ENCODE measurements at places on chromosomes 7 and 10.

DNA sequence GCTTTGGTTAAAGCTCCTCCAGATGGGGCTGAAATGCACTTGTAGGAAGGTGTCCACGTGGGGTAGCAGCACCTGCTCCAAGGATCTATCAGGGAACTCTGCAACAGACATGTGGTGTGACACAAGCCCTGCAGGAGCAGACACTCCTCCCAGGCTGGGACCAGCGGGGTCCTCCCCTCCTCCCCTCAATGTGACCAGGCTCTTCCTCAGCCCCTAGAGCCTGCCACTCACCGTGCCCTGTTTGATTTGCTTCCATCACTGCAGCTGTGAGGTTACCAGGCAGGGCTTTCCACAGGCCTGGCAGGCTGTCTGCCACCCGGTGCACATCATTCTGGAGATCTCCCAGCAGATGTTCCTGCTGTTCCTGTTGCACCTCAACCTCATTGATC lies 13.4 kb downstream of the MMRN2 start:
- no peak for DNase-seq

DNA sequence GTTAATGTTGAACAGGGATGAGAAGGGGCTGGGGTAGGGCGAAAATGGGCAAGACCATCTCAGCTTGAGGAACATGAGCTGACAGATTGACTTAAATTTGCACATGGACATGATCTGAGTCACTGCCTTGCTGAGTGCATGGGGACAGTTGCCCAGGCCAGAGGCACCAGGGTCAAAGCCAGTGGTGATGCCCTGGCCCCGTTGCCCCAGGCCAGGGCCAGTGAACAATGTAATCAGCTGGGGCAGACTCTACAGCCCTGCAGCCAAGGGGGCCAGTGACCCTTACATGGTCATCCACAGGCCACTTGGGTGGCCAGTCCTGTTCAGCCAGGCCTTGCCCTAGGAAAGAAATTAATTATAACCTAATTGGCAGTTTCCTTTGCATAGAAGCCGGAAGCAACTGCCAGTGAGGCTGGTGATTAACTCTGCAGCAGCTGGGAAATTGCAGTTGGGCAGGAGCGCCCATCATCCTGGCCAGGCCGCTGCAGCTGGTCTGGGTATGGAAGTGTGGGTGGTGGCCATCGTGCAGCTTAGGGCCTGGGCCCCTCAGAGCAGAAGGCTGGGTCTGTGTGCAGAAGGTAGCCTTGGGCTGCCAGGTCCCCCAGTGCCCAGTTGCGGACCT lies 9.6 kb downstream of the RET start:
- no peak for DNase-seq

GRCh38 chr10:73908853-73909539 lies 1.9 kb upstream of the PLAU start:
- DNase-seq: no peak

DNA sequence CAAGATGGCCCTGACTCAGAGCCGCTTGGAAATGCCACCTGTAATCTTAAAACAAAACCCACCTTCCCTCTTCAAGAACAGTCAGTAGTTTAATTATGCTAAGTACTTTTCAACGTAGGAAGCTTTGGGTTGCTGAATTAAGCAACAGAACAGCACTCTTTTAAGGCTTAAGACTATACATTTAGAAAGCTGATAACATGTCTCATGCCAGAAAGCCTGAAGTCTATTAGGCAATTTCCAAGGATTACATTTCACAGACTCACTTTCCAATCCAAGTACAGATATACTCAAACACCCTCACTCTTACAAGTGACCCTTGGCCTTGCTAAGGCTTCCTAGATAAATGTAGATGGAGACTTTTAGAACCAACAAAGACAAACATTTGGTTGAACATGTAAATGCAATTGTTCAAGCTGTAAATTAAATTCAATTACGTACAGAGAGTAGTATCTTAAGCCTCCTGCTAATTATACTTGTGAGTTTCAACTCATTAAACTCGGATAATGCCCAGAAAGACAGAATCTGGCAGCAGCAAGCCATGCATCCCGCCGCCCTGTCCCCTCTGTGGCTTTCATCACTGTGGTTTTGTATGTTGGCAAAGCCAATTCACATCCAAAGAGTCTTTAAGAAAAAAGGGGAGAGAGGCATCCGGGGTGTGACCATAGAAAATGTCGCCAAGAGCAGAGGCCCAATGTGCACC lies 283.1 kb upstream of the NRP1 start:
- no peak for DNase-seq

- no peak for DNase-seq
These were observed 203.1 kb downstream of the DPP6 start for GRCh38 chr7:154255324-154255723.

DNA sequence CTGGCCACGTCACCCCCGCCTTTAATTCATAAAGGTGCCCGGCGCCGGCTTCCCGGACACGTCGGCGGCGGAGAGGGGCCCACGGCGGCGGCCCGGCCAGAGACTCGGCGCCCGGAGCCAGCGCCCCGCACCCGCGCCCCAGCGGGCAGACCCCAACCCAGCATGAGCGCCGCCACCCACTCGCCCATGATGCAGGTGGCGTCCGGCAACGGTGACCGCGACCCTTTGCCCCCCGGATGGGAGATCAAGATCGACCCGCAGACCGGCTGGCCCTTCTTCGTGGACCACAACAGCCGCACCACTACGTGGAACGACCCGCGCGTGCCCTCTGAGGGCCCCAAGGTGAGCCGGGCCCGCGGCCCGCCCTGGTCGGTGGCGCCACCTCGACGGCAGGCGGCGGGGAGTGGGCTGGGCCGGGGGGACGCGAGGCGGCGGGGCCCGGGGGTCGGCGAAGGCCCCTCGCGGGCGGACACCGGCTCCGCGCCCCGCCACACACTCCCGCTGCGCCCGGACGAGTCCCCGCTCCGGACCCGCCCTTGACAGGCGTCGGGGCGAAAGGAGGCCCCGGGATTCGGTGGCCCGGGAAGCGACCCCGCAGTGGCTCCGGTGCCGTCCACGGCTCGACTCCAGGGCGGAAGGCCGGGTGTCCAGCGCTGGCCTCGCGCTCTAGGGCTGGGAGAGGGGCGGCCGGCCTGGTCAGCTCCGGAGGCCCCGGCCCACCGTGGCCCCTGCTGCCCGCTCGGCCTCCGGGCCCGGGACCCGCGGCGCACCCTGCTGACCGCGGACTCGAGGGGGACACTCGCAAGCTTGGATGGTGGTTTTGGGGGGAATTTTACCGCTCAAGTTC lies 557 bp downstream of the BAG3 start:
- peak; percentile 30 for DNase-seq

GRCh38 chr10:95798096-95798855 lies 42.3 kb downstream of the ENTPD1 start:
- DNase-seq: no peak

DNA sequence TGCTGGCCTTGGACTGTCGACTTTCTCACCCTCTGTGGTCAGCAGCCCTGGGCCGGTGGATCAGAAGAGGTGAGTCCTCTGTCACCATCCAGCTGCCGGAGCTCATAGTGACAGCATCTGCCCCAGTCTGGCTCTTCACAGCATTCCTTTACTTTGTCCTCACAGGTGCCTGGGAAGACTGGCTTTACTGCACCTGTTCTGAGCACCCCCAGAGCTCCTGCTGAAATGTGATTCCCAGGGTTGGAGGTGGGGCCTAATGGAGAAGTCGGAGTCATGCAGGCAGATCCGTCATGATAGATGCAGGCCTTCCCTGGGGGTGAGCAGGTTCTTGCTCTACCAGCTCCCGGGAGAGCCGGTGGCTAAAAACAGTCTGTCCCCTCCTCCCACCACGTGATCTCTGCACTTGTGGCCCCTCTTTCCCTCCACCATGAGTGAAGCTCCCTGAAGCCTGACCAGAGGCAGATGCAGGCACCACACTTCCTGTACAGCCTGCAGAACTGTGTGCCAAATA lies 171.5 kb downstream of the ZMYND11 start:
- DNase-seq: no peak

GRCh38 chr7:84502239-84502638 lies 307.6 kb upstream of the SEMA3A start:
- no peak for DNase-seq

DNA sequence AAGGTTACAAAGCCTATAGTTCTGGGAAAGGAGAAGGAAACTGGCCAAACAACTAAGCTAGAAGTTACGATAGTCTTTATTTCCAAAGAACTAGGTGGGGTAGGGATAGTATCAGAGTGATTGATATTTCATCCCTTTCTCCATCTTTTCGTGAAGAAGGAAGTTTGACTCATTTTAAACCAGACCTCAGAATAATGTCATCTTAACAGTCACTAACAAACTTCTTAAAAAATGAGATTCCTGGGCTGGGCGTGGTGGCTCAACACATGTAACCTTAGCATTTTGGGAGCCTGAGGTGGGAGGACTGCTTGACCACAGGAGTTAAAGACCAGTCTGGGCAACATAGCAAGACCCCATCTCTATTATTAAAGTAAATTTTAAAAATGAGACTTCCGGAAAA lies 69.4 kb downstream of the ARL4A start:
- DNase-seq: no peak

GRCh38 chr7:115081772-115082171 lies 159.9 kb downstream of the MDFIC start:
- no peak for DNase-seq

DNA sequence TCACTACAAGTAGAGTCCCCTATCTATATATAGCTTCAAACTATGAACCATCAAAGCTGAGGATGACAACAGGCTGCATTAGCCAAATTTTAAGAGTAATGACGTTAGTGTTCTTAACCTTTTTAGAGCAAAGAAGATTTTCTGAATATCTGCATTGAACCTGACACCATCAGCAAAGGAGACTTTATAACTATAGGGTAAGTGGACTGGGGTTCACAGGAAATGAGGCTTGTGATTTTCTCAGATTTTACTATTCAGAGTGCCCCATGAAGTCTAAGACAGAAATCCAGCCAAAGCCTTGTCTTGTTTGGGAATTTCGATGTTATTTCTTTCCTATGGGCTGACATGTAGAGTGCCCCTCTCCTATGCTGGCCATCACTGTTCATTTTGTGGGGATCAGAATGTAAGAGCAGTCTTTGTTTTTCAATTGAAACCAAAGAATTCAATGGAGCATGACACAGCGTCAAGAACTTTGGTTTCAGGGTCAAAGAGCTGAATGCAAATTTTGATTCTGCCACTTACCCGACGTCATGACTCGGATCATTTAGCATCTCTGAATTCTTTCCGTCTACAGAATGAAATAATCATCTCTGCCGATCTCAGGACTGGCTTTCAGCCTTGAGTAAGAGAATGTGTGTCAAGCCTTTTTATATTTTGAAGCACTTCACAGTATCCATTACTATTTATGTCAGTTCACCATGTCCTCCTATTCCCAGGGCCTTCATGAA lies 52.7 kb downstream of the DENND11 start:
- DNase-seq: no peak

- no peak for DNase-seq
These were observed 52.5 kb downstream of the WNT2 start for GRCh38 chr7:117270371-117270770.

DNA sequence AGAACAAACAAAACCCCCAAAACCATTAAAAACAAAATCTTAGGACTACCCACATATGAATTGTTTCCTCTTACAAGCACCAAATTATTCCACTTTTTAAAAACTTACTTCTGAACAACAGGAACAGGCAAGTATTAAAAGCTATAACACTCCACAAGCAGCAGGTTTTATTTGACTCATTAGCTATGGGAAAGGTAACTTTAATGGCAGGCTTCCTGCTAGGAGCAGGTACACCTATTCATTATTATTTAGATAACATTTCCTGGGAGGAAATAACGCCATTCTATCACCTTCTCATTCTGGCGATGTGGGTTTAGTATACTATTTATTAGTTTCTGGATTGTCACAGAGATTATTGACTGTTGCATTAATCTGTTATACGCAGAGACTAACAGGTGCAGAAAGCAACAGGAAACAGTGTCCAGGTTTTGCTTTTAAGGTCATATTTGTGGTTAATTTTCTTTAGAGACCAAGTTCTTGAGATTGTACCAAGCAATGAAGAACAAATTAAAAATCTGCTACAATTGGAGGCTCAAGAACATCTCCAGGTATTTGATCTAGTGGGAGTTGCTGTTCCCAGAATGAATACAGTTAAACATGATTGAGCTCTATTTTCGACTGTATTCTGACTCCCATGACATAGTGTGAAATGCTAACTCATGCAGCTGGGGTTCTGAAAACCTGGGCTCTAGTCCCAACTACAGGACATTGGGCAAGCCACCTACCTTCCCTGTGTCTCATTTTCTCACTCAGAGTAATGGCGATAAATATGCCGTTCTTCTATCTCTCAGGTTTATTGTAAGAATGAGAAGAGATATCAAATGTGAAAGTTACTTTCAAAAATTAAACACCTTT lies 2.0 kb downstream of the CPA2 start:
- DNase-seq: no peak

- DNase-seq: no peak
These were observed 7.5 kb upstream of the SH2D4B start for GRCh38 chr10:80530251-80530650.

DNA sequence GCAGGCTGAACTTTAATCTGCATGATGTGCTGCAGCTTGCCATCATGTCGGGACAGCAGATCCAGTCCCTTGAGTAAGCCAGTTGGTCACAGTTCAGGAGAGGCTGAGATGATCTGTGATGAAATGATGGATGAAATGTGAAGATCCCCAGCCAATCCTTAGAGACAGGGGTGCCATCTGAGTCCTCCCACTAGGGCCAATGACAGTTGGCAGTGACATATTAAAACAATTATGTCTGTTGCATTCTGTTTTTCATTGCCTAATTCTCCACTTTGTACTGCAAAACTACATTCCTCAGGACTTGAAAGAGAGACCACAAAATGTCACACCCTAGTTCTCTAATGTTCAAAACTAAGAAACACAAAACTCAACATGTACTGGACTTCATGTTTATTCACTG lies 66.3 kb upstream of the CAV2 start:
- DNase-seq: no peak

- DNase-seq: no peak
These were observed 9.3 kb downstream of the TMEM248 start for GRCh38 chr7:66930341-66930740.

DNA sequence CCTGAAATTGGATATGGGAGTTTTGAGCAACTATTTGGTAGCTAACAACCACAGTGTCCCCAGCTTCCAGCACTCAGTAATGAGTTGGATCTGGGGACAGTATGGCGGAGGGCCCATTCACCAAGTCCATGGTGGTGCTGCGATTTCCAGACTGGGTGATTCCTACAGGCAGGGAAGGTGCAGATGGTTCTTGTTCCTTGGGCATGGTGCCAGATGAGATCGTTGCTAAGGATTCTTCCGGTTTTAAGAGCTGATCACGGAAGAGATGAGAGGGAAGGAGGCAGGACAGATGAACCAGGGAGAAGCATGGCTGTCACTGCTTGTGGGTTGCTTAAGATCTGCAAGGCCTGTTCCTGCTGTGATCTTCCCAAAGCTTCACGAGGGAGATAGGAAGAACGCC lies 380.3 kb downstream of the TCERG1L start:
- DNase-seq: no peak

DNA sequence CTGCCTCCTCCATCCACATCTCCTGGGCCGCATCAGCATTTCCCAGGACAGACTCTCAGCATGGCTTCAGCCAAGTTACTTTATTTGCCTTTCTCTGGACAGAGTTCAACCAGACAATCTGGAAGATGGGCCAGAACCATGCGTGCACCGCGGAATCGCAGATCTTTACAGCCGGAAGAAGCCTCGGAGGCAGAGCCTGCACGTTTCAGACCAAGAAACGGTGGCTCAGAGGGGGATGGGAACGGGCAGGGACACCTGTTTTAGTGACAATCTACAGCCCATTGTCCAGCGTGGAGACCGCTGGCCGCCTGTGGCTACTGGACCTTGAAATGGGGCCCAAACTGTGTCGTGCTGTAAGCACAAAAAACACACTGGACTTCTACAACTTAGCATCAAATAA lies 3.5 kb downstream of the VIPR2 start:
- DNase-seq: peak; percentile 79

GRCh38 chr7:111242141-111242755 lies 151.3 kb downstream of the LRRN3 start:
- DNase-seq: no peak

Data from posterior cingulate gyrus (tissue), 11 donors.